ENCODE measurements at places on chromosomes 4 and X.

- DNase-seq, result no peak
Observed at GRCh38 chrX:7316887-7317286, 168.9 kb upstream of the PUDP start.

GRCh38 chrX:68878977-68879645 is 50.3 kb downstream of the EFNB1 start:
- no peak for DNase-seq

DNA sequence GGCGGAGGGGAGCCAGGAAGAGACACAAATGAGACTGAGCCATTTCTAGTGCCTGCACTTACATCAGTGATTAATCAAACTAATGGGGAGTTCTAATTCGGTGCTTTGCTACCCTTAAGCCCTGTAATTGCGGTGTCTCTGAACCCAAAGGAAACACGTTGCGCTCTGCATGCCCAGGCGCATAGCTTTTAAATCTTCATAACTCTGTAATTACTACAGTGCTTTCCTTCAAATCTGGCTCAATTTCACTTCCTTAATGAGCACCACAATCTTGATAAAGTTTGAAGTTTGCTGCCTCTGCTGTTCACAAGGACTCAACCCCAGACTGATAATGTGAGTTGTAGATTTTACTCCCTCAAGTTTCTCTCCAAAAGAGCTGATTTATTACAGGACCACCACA is 5.7 kb upstream of the NHS start:
- DNase-seq, result no peak

DNA sequence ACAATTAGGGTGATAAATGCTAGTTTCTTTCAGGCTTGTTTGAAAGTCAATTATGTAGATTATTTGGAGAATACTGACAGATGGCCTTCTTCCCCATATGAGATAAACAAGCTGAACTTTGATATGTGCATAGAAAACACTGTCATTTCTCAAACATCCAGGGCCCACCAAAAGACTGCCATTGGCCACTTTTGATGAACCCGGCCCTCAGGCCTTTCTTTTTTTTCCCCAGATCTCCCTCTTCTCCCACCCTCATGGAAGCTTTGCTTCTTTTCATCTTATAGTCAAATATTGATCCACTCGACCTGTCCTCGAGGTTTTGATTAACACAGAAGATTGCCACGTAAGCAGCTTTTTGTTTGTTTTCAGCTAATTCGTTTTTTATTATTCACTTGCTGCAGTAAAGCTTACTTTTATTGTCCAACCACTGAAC is 377.4 kb downstream of the SMARCA1 start:
- no peak for DNase-seq

DNA sequence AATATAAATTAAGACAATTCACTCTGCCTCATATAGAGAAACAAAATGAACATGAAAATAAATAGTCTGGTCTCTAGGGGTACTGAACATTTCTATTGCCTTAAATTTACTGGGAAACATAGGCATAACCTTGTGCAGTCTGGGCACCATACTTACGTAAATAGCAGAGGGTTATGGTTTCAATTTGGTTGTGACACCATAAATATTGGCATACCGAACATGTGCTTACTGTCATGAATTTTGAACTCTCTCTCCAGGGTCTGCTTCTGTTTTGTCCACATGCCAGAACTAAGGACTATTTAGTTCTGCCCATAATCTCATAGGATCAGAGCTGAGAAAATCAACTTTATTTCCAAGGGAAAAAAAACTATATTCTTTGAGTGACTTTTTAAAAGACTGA is 17.6 kb downstream of the PDGFC start:
- no peak for DNase-seq

- DNase-seq, result no peak
Observed at GRCh38 chrX:86078650-86079049, 31.3 kb upstream of the CHM start.

DNA sequence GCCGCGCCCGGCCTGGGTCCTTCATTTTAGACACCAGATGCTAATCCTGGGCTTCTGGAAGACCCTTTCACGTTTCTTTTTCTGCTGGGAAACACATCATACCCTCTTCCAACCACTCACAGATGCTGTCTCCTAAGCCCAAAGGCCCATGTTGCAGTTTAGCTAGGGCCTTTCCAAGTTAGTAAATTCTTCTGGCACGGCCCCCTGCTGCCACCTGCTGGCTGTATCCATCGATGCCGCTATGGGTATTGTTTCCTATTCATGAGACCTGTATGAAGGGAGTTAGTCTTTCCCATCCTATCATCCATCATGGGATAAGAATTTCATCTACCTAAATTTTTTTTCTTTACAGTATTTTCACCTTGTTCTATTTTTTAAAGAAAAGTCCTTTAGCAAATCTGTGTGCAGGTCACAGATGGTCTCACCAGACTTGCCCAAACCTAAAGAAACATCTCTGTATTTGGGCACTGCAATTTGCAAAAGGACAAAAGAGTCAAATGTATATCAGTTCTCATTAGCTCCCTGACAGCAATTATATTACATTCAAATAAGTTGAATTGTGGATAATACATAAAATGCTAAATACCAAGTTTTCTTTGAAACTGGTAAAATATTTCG is 37.8 kb upstream of the SLC9A7 start:
- DNase-seq, result peak; percentile 53

DNA sequence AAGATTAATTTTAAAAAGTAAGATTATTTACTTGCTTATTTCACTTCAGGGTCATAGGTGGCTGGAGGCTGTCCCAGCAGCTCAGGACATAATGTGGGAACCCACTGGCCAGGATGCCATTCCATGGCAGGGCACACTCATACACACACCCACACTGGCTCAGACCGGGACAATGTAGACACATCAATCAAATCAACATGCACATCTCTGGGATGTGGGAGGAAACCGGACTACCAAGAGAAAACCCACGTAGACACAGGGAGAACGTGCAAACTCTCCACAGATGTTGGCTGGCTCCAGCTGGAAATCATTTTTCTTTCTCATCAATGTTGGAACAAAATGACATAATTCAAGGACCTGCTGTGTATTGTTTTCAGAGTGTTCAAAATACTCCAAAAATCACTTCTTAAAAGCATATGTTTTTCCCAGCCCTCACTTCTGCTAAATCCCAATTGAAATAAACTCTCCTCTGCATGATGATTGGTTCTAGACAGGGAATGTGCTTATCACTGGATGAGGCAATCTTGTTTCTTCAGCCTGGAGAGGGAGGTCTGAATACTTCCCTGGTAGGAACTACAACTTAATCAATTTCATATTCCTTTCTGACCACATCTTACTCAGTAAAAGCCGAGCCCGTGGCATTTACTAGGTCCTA is 18.6 kb upstream of the CPE start:
- no peak for DNase-seq

DNA sequence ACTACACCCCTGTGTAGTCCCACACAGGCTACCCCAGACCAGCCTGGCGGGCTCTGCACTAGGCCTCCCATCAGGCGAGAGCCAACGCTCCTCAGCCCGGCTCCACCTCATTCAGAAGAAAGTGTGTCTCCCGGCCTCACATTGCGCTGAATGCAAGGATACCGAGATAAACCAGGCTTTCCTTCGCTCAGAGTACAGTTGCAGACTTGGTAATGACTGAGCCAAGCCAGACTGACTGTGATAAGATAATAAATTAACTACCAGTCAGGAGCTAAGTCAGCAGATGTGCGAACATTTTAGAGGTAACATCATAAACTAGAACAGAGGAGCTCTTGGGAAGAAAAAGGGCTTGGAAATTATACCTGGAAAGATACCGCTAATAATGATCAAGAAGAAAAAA is 397.6 kb downstream of the TRIML1 start:
- DNase-seq, result no peak

DNA sequence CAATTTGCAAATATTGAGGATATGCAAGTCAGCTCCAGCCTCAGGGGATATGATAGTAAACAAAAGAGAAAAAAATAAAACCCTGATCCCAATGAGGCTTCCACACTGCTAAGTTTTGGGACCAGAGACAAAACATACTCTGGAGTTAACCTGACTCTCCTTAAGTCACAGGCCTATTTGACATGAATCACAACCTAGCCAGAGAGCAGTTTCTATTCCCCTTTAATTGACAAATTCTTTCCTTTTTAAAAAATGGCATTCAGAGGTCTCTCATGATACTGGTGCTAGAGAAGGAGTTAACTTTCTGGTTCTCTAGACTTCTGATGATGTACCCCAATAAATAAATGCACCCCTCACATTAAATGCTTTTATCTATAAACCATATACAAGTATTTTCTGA is 8.8 kb downstream of the ACSL1 start:
- no peak for DNase-seq

DNA sequence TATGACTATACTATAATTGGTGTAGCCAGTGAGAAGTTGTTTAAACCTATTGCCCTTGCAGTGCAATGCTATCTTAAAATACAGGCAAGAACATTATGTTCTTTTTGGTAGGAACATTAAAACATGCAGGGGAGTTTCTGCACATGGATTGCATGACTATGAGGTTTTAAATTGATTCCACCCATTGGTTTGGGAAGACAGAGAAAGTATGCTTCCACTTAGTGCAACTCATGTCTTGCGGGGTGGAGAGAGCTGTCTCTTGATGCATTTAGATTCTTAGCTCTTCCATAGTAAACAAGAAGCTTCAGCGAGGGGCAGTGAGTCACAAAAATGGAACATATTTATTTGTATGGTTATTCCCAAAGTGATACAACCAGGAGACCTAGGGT is 39.5 kb upstream of the RASL11B start:
- DNase-seq, result no peak

DNA sequence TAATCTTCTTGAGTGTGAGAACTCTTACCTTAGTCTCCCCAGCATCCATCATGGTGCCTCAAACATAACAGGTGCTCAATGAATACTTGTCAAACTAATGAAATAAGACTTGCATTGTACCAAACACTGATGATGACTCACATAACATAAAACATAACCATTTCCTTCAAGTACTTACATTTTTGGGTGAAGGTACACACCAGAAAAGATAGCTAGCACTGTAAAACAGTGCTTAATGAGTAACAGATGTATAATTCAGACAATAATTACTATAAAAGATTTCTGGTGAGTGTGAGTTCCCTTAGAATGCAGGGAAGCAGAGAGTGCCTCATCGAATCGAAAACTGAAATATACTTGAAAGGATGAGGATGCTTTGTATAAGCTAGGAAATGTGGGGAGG is 70.1 kb upstream of the HCCS start:
- DNase-seq, result no peak

DNA sequence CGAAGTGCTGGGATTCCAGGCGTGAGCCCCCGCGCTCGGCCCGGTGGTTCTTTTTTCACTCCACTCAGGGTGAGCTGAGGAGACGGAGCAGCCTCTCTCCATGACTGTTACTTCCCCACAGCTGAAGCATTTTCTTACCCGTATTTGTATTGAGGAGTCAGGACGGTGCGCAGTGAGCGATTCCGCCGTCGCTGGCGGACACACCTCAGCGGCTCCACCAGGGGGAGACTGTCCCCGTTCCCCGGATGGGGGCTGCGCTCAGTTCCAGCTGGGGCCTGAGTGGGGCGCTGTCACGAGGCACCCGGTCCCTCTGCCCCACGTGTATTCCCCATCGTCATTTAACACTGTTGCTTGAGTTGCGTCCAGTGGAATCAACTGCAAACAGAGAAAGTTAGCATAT is 844.0 kb upstream of the FRG1 start:
- no peak for DNase-seq

GRCh38 chrX:129235903-129236302 is 287.4 kb downstream of the SMARCA1 start:
- DNase-seq, result no peak

DNA sequence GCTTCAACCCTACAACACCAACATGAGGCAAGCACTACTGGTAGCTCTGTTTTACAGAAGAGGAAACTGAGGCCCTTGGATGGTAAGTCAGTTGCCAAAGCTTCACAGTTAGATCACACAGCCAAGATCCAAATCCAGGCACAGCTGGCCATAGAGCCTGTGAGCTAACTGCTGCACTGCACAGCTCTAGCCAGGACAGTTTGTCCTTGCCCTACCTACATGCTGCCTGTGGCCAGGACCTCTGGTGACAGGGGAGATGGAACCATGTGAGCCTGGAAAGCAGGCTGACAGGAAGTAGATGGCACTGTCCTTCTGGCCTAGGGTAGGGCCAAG is 257.8 kb downstream of the FBXW7 start:
- DNase-seq, result no peak

Data from GDM1 (cell line).